Activated naive CD4-positive, alpha-beta T cell (primary cell): ENCODE measurements at places on chromosomes 5 and 9.

DNA sequence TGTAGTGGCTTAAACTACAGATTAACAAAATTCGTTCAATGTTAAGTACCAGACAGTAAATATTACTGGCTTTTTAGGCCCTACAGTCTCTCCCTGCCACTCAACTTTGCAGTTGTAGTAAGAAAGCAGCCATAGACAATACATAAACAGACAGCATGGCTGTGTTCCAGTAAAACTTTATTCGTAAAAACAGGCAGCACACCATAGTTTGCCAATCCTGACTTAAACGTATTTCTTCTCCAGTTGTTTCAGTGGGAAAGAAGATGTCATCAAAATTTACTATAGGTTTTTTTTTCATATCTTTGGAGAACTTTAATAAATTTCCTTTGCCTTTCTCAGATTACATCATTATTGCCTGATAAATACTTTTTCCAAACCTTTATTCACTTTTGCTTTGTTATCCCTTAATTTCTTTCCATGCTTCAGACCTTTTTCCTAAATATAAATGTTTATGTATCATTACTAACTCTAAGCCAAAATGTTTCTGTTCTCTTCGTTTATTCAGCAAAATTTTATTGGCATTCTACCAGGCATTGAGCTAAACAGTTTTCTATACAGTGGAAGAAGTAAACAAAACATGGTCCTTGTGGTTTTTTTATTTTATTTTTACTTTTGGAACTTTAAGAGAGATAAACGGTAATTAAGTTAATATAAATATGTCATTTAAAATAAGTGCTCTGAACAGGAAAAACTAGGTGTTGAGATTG is 64.5 kb downstream of the SLF1 start:
- DNase-seq = no peak

DNA sequence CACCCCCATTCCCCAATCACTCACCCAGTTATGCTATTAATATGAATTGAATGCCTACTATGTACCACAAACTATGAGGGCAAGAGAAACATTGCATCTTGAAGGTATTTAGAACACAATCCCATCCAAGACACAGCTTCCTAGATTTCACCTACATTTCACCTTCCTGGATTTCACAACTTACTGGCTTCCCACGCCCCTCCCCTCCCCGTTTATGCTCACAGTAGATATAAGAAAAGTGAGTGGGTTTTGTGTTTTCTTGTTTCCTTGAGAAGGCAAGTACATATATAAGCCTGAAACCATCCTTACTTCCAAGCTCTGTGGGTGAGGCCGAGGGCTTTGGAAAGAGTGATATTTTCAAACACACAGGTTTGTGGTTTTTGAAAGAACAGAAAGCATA is 465.0 kb downstream of the BNC2 start:
- no peak for DNase-seq

DNA sequence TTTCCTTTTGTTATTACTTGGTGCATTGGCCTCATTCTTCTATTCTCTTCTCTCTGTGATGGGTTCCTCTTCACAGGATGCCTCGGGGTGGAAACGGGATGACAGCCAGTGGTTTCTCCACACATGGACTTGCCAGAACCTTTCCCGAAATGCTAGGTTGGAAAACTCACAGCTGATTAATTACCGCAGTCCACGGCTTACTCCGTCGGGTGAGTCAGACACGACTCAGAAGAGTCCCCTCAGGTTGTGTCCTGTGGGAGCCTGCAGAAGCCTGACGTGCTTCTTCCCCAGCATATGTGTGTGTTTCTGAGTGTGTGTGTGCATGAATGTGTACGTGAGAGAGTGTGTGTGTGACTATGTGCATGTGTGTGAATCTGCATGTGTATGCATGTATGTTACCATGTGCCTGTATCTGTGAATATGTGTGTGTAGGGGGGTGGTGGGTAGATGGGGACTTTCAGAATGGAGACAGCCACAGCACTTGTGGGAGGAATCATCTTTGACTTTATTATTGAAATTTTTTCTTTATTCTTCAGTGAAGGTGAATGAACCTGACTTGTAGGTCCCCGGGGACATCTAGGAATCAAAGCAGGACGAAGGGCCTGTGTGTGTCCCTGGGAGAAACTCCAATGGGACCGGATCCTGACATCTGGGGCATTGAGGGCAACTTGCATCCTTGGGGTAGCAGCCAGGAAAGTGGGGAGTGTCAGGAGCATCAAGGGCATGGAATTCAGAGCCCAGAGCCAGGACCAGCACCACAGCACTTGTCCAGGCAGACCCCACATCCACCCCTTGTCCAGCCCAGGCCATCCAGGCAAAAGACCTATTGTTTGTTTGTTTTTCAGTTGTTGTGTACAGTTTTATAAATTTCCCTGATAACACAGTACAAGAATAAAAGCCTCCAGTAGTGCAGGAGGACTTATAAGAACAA is 21.9 kb upstream of the MED10 start:
- DNase-seq = no peak

GRCh38 chr5:10479154-10479721 is 37.6 kb downstream of the ROPN1L start:
- DNase-seq = no peak

DNA sequence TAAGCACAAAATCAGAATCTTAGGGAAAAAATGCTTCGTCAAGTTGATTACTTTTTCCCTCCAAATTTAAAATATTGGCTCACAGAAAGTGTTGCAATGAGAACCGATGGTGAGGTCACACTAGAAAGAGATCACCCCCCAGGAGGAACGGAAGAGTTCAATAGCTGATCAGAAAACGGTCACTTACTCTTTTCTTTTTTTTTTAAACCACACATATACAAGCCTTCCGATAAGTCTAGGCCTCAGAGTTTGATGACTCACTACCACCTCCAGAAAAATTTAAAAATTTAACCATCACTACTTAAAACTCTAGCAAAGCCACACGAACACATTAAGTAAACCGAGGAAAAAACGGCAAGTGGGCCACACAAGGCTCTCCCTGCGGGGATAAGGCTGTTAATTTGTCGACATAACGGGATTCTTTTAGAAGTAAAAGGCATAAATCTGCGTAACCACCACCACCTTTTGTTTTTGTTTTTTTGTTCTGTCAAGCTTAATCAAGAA is 1.2 kb downstream of the SURF4 start:
- DNase-seq = no peak

- DNase-seq = no peak
Measured at GRCh38 chr9:755454-756381, 85.8 kb upstream of the DMRT1 start.

- DNase-seq = no peak
Measured at GRCh38 chr5:108700930-108701329, 46.8 kb upstream of the FER start.

DNA sequence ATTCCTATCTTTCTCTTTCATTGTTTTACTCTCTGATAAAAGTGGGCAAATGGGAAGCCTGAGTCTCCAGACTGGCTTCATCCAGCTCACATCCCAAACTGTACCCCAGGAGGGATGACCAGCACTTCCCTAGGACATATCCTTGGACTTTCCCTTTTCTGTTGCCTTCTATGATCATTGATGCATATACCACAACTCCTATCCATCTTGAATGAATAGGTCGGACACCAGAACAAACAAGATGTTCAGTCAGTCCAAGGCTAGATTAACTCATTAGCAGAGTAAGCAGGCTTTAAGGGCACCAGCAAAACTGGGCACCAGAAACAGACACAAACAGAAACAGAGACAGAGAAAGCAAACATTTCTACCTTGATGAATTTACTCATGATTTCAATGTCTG is 159.1 kb upstream of the RGMB start:
- no peak for DNase-seq

GRCh38 chr5:125325488-125326149 is 579.2 kb upstream of the ZNF608 start:
- no peak for DNase-seq

- DNase-seq = no peak
Measured at GRCh38 chr5:175883506-175883905, 12.1 kb downstream of the CPLX2 start.

DNA sequence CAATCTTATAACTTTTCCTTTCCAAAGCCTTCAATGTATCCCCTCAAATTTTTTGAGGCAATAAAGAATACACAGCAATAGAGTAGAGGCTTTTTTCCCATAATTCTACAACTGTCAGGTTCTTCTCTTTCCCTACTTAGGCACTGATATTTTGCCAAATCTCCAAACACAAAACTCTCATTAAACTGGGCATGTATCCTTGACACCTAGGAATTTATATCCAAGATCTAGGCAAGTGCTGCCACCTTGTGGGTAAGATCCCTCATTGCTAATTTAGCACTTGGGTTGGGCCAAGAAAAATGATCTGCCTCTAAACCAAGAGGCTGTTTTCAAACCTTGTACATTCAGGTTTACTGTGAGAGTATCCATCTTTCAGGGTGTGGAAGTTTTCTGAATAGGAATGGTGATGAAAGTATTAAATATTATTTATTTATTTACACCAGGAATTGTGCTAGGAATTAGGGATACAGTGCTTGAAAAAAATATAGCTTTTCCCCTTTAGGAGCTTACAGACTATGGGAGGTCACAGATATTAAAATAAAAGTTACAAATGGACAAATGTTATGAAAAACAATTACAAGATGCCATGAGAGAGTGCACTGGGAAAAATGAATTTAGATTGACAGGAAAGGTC is 17.6 kb downstream of the TSTD2 start:
- DNase-seq = peak; percentile 12

DNA sequence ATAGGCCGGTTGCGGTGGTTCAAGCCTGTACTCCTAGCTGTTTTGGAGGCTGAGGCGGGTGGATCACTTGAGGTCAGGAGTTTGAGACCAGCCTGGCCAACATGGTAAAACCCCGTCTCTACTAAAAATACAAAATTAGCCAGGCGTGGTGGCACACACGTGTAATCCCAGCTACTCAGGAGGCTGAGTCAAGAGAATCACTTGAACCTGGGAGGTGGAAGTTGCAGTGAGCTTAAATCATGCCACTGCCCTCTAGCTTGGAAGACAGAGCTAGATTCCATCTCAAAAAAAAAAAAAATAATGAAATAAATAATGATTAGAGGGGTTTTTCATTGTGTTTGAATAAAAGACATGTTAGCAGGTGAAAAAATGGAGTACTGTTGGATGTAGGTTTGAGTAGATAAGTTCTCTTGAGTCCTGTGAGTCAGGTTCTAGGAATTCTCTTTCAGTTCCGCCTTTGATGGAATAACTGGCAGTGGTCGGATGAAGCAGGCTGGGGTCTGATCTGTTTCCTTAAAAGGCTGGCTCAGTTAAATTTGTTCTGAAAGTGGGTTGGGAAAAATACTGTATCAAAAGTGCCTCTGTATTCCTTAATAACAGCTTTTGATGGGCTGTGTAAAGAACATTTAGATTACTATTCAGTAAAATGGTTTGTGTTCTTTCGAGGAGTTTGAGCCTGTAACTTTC is 73.2 kb downstream of the AOPEP start:
- no peak for DNase-seq

DNA sequence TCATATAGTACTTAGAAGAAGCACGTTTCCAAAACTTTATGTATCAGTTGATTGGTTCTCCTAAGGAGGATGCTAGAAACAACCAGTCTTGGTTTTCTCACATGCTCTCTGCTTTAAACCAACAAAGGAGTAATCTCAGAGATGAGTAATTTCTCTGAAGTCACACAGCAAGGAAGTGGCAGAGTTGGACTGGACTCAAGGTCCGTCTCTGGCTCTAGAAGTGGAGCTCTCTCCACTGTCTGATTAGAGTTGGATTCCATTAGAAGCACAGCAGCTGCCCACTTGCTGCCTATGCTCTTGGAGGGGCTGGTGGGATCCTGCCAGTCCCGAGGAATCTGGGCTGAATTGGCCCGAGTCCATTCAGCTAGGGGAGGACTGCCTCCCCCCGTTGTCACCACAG is 21.0 kb downstream of the RALGPS1 start:
- DNase-seq = no peak

DNA sequence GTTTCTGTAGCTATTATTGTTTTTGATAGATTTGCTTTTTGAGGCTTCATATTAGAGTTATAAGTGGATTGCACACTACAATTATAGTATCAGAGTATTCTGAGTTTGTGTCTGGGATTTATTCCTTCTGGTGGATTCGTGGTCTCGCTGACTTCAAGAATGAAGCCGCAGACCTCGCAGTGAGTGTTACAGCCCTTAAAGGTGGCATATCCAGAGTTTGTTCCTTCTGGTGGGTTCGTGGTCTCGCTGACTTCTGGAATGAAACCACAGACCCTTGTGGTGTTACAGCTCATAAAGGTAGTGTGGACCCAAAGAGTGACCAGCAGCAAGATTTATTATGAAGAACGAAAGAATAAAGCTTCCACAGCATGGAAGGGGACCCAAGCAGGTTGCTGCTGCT is 6.9 kb upstream of the EMB start:
- DNase-seq = no peak

DNA sequence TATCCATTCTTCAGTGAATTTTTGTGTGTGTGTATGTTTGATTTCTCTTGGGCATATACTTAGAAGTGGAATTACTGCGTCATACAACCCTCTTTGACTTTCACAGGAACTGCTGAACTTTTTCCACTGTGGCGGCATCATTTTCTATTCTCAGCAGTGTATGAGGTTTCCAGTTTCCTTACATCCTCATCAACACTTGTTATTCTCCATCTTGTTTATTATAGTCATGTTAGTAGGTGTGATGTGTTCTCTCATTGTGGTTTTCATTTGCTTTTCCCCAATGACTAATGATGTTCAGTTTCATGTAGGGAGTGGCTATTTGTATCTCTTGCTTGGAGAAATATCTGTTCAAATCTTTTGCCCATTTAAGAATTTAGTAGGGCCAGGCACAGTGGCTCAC is 2.6 kb downstream of the ZNF79 start:
- no peak for DNase-seq

GRCh38 chr9:1455766-1456165 is 405.6 kb downstream of the DMRT2 start:
- no peak for DNase-seq

- no peak for DNase-seq
Measured at GRCh38 chr9:1231998-1232919, 182.1 kb downstream of the DMRT2 start.

DNA sequence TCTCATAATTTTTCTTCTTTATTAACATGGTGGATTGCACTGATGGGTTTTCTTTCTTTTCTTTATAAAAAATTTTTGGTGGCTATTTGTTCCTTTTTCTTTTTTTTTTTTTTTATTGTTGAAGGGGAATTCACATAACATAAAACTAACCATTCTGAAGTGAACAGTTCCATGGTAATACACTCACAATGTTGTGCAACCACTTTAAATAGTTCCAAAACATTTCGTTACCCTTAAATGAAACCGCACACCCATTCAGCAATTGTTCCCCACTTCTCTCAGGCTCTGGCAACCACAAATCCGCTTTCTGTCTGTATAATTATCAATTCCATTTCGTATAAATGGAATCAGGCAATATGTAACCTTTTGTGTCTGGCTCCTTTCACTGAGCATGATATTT is 11.7 kb upstream of the SETX start:
- DNase-seq = no peak

DNA sequence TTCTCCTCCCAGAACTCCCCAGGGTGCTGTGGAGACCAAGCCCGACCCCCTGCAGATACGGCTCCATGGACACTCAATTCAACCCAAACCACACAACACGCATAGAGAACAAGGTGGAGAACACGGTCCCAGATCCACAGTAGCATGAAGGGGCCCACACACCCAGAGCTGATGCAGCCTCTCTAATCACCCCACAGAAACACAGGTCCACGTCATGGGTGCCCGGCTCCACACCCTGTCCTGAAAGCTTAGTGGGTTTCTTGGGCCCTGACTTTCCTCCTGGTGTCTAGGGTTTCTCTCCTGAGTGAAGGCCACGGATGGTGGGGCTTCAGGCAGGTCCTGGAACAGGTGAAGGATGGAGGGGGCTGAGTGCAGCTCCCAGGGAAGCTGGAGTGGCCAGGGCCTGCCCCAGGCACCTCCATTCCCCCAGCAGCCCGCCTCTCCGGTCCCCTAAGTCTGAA is 1.5 kb upstream of the SLC23A1 start:
- no peak for DNase-seq
